NCI-H460 (cell line): ENCODE measurements at places on chromosomes 4 and X. TPM values are rescaled to one million over a fixed set of nuclear protein-coding genes. Genes with fewer than 3 reads are reported as not detected.

GRCh38 chrX:72025236-72025770 lies 106.4 kb downstream of the RTL5 start:
- DNase-seq = no peak

GRCh38 chrX:76454456-76454927 lies 27.0 kb downstream of the MAGEE1 start:
- DNase-seq = peak; percentile 7

- no peak for DNase-seq
These were observed 15.8 kb upstream of the GRIA2 start for GRCh38 chr4:157204634-157205244.

GRCh38 chrX:120144178-120144844 lies 14.1 kb upstream of the RHOXF2 start:
- no peak for DNase-seq

- DNase-seq = no peak
These were observed at the start of gene ADRA2C for GRCh38 chr4:3766036-3766784. TSS of gene ADRA2C (plus strand) at chr4:3766385. CDS start at chr4:3766607, 222 bp downstream.

Gene BCAP31
- 219 and 225 TPM in 2 replicates for total RNA-seq

DNA sequence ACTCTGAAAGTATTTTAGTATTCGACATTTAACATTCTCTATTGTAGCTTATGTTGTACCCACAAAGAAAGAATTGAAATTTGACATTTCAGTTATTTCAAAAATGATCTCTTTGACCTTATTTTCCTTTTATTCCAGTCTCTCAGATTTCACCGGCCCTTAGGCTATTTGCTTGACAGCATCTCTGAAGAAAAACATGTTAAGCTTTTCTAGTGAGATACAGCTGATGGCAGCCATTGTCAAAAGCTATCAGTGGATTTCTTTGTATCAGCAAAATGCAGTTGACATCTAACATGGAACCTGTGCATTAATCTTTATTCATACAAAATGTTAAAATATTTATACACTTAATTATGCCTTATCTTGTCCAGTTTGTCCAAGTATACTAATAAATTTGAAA lies 16.7 kb downstream of the ZAR1 start:
- no peak for DNase-seq

Gene NXT2
- 34.1 and 37.6 TPM in 2 replicates for total RNA-seq
